ENCODE measurements at places on chromosomes 12 and 14.

DNA sequence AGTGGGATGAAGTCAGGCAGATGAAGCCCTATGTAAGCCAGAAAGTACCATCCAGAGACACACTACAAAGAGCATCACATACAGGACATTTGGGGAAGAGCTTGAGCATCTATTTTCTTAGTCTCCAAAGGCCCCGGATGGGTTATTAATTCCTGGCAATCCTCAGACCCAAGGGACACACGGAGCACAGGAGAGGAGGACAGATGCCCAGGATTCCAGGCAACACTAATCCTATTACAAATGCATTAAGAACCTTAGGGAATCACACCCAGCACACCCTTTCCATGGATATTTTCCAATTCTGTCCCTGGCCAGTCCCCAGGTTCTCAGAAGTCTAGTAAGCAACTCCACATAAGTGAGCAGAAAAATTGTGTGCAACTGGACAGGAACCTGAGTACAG, 65.9 kb downstream of the CMKLR1 start:
- DNase-seq, result no peak

DNA sequence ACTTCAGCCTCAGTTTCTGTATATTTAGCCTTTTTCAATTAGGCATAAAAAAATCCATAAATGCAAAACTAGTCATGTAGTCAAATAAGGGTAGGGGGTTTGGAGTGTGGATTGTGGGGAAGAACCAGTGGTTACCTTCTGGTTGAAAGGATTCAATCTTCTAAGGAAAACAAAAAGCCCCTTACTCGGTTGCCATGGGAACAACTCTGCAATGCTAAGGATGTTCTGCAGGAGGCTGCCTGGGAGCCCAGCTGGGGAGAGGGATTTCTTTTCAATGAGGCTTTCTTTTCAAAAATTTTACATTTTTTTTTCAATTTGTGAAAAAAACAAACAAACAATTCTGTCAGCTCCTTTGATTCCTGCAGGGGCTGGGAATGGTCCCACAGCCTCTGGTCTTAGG, 67.2 kb downstream of the SLC8A3 start:
- no peak for DNase-seq

DNA sequence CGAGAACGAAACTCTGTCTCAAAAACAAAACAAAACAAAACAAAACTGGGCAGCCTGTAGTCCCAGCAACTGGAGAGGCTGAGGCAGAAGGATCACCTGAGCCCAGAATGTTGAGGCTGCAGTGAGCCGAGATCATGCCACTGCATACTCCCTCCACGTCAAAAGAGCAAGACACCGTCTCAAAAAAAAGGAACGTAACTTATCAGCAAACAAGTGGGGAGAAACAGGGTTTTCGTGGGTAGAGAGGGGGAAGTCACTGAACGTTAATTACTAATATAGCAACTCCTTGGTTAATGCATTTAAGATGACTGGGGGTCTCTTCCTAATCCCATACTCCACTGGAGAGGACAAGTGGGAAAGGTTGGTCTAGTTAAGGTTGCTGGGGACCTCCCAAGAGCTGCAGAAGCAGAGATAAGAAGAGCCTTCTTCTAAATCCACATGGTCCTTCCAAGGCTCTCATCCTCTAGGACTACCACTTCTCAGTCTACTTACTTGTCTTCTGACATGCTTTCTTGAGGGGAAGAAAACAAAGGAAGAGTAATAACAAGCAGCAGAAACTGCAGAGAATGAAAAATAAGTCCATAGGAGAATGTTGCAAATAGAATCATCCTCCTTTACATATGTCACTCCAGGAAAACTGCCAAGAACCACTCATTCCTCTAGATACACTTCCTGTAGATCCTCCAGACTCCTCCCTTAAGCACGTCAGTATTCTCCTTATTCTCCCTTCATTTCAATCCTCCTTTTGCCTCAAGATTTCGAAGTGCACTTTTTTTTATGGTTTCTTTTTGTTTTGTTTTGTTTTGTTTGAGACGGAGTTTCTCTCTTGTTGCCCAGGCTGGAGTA, 5.8 kb downstream of the NUMB start:
- no peak for DNase-seq

DNA sequence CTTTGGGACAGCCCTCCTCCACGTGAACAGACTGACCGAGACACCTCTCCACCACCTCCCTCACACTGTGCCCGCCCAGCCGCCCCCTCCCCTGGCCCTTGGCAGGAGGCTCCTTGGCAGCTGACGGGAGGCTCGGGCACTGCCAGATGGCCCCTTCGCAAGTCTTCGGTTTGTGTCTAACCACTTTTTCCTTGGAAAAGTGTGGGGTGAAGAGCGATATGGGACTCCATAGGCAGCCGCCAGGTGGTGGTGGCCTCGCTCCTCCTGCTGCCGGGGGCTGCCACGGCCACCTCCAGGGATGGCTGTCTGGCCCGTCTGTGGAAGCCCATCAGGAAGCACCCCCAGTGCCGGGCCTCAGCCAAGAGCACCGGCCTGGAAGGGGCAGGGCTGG, 58.7 kb downstream of the LRCOL1 start:
- peak; percentile 55 for DNase-seq

DNA sequence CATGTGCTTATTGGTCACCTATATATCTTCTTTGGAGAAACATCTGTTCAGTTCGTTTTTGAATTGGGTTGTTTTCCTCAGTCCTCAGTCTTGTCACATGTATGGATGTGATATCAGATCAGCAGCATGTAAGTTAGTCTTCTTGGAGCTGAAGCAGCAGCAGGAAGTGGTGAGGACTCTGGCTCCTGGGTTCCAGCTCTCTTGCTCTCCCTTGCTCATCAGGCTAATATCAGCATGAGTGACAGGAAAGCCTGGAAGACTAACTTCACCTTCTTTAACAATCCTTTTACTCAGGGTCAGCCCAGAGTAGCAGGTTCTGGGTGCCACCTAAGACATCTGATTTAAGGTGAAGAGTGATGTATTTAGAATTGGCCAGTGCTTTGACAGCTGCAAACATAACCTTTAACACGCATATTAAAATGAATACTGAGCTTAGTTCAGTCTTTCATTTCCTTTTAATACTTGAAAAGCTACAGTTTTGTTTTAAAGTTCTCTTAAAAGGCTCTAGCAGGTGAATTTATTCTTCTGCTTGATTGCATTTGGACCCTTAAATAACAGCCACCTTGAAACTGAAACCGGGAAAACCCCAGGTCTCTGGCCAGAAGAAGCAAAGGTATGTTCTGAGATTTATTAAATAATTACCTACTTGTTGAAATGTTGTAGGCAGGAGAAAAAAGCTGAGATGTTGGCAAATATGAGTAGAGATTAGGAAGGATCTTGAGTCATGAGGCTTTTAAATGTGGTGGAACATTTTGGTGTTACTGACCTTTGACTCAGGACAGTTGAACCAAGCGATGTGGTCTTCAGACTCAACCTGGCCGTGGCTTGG, 54.3 kb downstream of the DRAM1 start:
- no peak for DNase-seq

GRCh38 chr12:43655586-43655985, 103.0 kb downstream of the PUS7L start:
- DNase-seq, result no peak

GRCh38 chr14:47390831-47391504, 284.4 kb downstream of the MDGA2 start:
- DNase-seq, result no peak

DNA sequence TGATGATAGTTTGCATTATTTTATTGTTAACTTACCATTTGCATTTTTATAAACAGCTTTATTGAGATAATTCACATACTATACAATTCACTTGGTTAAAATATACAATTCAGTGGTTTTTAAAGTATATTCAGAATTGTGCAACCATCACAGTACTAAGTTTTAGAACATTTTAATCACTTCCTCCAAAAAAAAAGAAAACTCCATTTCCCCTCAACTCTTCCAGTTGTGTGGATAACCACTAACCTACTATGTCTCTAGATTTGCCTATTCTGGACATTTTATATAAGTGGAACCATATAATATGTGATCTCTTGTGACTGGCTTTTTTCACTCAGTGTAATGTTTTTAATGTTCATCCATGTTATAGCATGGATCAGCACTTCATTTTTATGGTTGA, 41.3 kb downstream of the WNK1 start:
- DNase-seq, result no peak

DNA sequence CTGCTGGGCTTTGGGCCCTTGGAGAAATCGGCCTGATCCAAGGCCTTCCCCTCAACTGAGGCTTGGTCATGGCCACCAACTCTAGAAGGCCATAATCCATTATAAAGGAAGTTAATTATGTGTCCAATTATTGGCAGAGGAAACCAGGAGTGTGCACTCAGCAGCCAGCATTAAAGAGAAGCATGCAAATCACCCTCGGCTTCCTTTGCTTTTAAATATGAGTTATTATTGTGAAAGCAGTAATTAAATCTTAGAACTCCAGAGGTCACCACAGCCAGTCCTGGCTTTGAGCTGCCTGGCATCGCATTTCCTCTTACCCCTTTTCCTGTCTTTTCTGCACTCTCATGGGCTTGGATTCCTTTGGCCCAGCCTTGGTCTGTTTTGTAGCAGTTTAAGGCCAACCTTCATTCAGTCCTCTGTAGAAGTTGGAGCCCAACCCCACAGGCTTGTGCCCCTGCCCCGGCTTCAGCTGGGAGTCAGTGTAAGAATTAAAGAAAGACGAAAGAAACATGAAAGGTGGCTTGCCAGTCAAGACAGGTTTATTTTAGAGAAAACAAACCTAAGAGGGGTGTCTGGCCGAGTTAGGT, 14.7 kb upstream of the KRT86 start:
- no peak for DNase-seq

DNA sequence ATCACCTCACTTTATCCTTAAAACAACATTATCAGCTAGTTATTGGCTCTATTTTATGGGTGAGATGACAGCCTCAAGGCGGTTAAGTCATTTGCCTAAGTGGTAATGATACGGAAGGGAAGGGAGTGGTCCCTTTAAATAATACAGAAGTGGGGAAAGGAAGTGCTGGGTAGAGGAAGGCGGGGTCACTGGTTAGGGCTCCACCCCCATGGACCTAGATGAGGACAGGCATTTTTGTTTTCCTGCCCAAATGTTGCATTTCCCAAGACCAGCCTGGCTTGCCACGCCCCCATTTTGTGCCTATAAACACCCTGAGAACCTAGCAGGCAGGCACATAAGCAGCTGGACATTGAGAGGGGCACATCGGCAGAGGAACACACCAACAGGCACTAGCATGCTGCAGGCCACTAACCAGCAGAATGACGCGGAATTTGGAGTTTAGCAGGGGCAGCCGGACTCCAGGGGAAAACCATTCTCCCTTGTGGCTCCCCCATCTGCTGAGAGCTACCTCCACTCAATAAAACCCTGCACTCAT, 100.9 kb downstream of the EPS8 start:
- DNase-seq, result no peak

GRCh38 chr12:32836710-32837109, 59.9 kb downstream of the PKP2 start:
- DNase-seq, result no peak

DNA sequence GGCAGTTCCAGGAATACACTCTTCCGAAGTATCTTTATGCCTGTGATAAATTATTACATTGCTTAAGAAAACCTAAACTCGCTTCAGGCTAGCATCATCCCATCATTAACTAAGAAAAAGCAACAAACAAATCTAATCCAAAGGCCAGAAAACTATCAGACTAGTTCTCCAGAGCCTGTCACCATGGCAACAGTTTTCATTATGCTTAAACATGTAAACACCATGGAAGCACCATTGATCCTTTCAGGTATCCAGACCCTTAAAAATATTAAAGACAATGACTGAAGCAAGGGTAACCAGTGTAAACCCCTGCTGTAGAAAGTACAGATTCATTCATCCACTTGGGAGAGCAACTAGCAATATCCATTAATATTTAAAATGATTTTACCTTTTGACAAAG, 9.8 kb downstream of the DAD1 start:
- DNase-seq, result no peak

GRCh38 chr14:34275078-34275477, 187.0 kb downstream of the SPTSSA start:
- no peak for DNase-seq

DNA sequence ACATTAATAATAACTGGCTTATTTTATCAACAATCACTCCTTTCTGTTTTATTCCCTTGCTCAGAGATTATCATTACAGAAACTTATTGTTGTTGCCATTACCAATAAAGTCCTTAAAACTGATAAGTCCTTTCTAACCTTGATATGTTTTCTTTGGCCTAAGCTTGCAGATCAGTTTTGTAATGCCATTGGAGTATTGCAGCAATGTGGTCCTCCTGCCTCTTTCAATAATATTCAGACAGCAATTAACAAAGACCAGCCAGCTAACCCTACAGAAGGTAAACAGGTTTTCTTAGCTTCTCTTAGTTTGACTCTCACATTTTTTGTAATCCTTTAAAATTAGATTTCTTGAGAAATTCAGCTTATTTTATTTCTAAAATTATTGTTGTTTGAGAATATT, 3.9 kb downstream of the MED21 start:
- no peak for DNase-seq

GRCh38 chr14:35353409-35354172, 51.0 kb downstream of the NFKBIA start:
- no peak for DNase-seq

- no peak for DNase-seq
Measured at GRCh38 chr12:88081247-88081646, 52.0 kb upstream of the C12orf50 start.

DNA sequence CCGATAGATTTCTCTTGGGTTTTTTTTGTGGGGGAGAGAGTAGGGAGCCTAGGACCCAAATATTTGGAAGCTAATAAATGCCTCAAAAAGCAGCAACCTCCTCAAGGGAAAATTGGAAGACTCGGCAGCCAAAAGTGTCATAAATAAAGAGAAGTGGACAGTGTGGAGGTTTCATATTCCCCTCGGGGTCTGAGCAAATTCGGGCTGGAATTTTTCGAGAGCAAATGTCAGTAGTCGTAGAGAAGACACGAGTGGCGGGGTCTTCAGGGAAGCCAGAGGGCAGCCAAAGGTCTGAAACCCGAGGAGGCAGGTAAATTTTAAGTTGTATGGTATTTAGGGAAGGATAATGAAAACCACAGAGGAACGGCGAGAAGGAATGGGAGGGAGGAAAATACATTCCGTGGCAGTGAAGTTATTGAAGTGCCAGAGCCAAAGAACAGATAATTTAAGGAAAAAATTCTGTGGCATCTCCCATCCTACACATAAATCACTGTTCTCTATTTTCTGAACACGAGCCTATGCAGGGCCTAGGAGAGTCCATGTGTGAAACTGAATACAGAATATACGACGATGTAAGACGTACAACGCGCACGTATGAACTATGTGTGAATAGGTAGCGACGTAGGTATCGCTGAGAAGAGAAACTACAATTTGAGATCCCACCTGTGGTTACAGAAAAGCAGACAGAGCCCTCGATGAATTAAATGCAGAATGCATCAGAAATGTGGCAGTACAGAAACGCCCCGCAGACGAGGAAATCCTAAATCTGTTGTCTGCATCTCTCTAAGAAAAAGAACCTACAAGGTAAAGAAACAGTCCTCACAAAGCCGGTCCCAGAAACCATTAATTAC, 12.9 kb downstream of the BCL11B start:
- no peak for DNase-seq

All from cerebellum (tissue), 4 donors.